ENCODE measurements at places on chromosomes 2 and 18. TPM values are rescaled to one million over a fixed set of nuclear protein-coding genes. Genes with fewer than 3 reads are reported as not detected.

GRCh38 chr2:173386021-173386737 lies 31.5 kb downstream of the CDCA7 start:
- DNase-seq: no peak

DNA sequence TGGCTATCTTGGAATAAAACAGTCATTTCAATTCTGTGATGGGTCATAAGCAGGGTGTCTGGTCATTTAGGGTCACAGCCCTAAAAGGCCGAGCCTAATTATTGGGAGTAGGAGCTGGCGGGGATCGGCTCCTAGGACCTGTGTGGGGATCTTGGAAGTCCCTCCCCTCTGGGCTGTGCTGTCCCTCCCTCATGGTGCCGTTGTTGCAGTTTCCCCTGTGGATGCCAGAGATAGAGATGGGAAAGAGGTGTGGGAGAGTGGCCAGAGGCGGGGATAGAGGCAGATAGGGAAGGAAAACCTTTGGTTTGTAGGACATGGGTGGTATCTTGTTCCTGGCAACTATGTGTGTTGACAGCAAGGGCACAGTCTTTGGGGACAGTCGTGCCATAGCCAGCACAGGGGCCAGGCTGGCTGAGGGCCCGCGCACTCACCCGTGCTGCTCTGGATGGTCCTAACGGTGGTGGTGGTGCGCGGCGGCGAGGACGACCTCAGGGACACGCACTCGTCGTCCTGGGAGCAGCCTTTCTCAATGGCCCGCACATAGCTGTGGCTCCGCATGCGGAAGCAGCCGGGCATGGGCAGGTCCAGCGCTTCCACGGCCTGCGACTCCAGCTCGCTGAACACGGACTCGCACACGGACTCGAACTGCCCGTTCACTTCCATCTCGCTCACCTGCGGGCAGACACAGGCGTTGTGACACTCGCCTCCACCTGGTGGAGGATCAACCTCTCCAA lies 278.9 kb downstream of the TGIF1 start:
- no peak for DNase-seq

DNA sequence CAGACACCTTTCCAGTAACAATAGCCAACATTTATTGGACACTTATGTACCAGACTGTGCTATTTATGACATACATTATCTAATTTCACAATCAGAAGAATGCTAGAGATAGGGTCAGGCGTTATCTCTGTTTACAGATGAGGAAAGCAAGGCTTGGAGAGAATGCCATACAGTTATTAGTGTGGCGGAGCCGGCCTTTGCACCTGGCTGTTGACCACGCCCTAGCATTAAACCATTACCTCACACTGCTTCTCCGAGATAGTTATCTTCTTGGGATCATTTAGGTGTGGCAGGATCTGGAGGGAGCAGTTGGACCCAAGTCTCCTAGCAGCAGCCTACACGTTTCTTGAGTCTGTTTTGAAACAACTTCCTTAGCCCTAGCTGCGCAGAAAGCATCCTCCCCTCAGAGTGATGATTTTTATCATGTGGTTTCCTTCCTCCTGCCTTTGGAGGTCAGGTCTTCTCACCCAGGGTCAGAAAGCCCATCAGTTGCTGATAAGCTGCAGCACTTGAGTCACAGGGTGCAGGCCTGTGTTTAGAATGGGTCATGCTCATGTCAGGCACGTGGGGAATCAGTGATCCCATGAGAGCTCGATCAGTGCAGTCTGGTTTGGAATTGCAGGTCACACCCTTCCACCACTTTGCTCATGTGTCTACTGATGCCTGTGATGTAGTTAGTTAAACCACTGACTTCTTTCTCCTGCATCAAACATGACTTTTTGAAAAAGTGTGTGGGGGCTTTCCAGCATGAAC lies 118.2 kb downstream of the SPTBN1 start:
- DNase-seq: no peak

GRCh38 chr18:66210875-66211274 lies 393.0 kb downstream of the CDH19 start:
- no peak for DNase-seq

- DNase-seq: no peak
These were observed 1616.3 kb upstream of the ACVR2A start for GRCh38 chr2:146228466-146229058.

DNA sequence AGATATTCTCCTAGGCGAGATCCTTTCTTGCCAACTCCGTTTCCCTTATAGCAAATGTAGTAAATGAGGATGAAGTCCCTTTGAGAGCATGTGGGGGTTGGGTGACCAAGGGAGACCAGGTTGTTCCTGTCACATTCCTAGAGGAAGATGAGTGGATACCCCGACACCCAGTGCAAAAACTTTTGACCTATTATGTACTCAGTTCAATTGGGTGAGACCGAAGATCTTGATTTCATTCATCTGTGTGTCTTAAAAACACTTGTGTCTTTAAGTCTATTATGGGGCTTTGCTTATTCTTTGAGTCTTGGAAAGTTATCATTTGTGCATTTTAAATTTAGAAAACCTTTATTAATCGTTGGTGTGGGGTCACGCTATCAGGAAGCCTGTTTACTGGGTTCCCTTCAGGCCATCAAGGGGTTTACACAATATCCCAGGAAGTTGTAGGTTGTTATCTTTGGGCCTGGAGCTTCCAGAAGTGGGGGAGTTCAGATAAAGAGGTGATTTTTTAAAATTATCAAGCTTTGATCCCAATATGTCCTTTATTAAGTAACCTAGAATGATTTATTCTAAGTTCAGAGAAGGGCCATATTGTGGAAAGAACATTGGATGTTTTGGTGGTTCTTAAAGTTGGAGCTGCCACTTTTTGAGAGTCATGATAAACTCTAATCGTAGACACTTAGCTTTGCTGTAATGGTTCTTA lies 2.8 kb downstream of the RHOB start:
- DNase-seq: peak; percentile 49

- no peak for DNase-seq
These were observed 14.0 kb upstream of the MTA3 start for GRCh38 chr2:42554392-42554791.

- DNase-seq: no peak
These were observed 270.7 kb downstream of the HAUS1 start for GRCh38 chr18:46374850-46375249.

GRCh38 chr2:122100346-122100745 lies 344.9 kb downstream of the TSN start:
- no peak for DNase-seq

DNA sequence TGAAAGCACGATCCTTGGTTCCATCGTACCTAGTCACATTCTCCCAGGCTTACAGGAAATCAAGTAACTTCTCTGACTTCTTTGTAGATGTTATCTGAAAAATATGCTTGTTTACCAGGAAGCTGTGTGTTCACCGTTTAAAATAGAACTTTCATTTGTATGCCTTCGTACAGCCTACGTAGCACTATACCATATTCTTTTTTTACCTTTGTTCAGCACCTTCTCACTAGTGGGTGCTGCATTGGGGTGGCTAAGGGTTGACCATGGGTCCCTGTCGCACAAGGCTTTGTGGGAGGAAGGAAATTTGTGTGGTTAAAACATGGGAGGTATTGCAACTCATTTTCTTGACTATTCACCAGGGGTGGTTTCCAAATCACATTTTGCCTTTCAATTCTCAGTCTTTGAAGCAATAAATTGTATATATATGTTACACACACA lies 16.6 kb downstream of the MALT1 start:
- DNase-seq: no peak

GRCh38 chr2:12495247-12495868 lies 221.4 kb upstream of the TRIB2 start:
- DNase-seq: no peak

DNA sequence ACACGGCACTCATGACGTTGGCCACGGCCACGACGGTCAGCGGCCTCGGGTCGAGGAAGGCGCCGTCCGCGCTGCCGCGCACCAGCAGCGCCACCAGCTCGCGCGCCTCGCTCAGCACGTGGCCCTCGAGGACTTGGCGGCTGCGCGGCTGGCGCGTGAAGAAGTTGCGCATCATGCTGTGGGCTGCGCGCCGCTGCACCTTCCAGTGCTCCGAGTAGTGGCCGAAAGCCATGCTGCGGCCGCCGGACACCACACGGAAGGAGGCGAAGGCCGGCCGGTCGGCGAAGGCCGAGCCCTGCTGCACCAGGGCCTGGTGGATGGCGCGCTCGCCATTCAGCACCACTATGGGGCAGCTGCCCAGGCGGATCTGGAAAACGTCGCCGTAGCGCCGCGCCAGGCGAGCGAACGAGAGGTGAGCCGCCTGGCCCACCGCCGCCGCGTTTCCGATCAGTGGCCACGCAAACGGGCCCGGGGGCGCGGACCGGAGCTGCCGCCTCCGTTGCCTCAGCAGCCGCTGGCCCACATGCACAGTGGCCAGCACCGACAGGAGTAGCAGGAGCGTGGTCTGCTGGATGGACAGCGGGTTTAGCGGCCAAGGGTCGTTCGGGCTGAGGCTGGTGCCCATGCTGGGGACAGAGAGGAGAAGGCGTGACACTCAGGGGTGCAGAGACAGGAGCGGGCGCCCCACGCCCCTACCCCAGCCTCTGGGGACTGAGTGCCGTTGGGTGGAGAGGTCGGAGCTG lies 1.0 kb downstream of the CYP1B1 start:
- DNase-seq: no peak

GRCh38 chr2:235523486-235524150 lies 29.8 kb downstream of the AGAP1 start:
- no peak for DNase-seq

DNA sequence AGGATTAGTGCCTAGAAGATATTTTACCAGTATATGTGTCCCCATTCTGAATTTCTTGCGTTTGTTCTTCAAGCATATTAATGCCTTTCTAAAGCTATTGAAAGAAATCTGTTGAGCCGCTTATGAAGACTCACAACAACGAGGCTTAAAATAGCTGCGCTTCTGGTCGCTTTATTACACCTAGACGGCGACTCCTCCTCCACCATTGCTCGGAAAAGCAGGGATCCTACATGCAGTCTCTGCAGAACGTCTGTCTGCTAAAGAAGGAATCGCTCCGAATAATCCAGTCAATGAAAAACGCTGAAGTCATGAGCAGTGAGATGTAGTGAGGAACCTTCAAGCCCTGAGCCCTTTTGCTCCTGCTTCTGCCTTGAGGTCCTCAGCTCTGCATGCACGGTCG lies 94.8 kb upstream of the ZNF516 start:
- no peak for DNase-seq

DNA sequence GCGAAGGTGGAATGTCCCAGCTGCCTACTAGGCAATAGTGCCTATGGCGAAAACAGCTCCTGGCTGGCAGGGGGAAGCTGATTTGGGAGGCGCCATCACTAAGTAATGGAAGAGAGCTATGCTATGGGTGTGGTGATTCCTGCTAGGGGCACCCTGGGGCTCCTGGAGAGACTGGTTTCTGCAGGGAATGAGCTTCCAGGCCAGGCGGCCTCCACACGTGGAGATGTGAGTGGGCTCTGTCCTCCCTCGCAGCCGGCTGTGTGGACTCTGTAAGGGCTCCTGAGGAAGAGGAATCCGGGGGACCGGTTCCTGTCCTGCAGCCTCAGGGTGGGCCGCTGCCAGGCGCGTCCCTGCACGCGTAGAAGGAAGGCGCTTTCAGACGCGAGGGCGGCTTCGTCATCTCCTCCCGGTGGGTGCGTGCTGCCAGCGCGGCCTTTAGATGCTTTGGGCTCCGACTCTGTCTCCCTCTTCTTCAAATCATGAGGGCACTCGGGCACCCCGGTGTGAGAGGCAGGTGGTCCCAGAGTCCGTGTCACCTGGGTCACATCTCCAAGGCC lies 55.5 kb upstream of the ANKRD62 start:
- DNase-seq: no peak

DNA sequence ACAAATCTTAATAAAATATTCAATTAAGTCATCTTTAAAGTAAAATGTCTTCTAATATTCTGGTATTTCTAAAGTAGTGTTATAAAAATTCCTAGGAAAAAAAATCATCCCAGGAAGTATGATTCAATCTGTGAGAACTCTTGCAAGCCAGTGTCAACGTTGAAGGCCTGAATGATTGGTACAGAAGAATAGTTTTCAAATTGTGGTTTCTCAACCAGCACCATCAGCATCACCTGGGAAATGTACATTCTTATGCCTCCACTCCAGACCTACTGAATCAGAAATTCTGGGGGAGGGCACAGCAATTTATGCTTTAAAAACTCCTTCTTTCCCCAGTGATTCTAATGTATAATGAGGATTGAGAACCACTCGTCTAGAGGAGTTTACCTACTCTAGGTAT lies 62.3 kb upstream of the C2orf15 start:
- no peak for DNase-seq

DNA sequence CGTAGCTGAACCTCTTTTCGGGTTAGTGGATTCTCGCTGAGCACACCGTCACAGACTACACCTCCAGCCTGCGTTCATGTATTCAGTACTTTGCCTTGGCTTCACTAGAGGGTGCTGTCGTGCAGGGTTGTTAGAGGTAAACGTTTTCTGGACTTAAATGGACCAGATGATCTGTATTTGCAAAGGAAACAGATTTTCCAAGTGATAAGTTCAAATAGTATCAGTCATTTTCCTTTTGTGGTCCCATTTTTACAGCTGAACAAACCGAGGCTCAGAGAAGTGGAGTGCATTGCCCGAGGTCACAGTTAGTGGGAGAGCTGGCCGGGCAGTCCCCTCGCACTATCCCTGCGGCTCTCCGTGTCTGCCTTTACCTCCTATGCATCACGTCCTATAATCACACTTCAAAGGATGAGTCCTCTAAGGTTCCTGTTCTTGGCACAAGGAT lies 125.9 kb downstream of the MAP4K4 start:
- DNase-seq: peak; percentile 82

- DNase-seq: no peak
These were observed 1.1 kb downstream of the LDLRAD4 start for GRCh38 chr18:13219593-13220159.

GRCh38 chr18:67926929-67927864 lies 410.7 kb upstream of the DSEL start:
- no peak for DNase-seq

- DNase-seq: no peak
These were observed 701.2 kb upstream of the CDH7 start for GRCh38 chr18:65049586-65049985.

- no peak for DNase-seq
These were observed 77.2 kb upstream of the TLK1 start for GRCh38 chr2:171237751-171238505.

Gene ACKR3
- 88.7 TPM for total RNA-seq

Gene CYP27C1
- total RNA-seq: 1.2 TPM

Gene ID2
- 145 TPM for total RNA-seq

Gene MTX2
- total RNA-seq: 22.0 TPM

Gene LAMA3
- 80.6 TPM for total RNA-seq

Gene PSD4
- 8.7 TPM for total RNA-seq

Gene AFF3
- 24.5 TPM for total RNA-seq

Gene GALNT5
- total RNA-seq: 0.87 TPM

Gene CCDC74A
- total RNA-seq: 38.6 TPM

All from tibial nerve (tissue), 4 donors.